Hair follicular keratinocyte (primary cell): ENCODE measurements at places on chromosomes 1 and 21. TPM values are rescaled to one million over a fixed set of nuclear protein-coding genes. Genes with fewer than 3 reads are reported as not detected.

The ADSS2 gene
- total RNA-seq, result 39.4 and 42.6 TPM in 2 replicates

The GNL2 gene
- total RNA-seq, result 38.6 and 69.4 TPM in 2 replicates

The ATP1A4 gene
- not detected in 2 replicates for total RNA-seq

The ZNF648 gene
- total RNA-seq, result not detected in 2 replicates

The TTC39A gene
- total RNA-seq, result 0.78 and 3.2 TPM in 2 replicates

The MFSD2A gene
- total RNA-seq, result 49.1 and 67.8 TPM in 2 replicates

The COL11A1 gene
- total RNA-seq, result 6.1 and 12.1 TPM in 2 replicates

The C1QA gene
- not detected in 2 replicates for total RNA-seq

The CD244 gene
- total RNA-seq, result not detected in 2 replicates

The GLMP gene
- 39.4 and 40.7 TPM in 2 replicates for total RNA-seq

The RORC gene
- 0.16 TPM in 1 of 2 replicates, not detected in the other for total RNA-seq

The ELAPOR1 gene
- 0.16 TPM in 1 of 2 replicates, not detected in the other for total RNA-seq

The TNFRSF18 gene
- total RNA-seq, result not detected in 2 replicates

The OPTC gene
- not detected in 2 replicates for total RNA-seq

The CYP4X1 gene
- total RNA-seq, result not detected in 2 replicates

The IFNAR1 gene
- total RNA-seq, result 9.4 and 14.3 TPM in 2 replicates

The F13B gene
- not detected in 2 replicates for total RNA-seq

The ADORA3 gene
- total RNA-seq, result not detected in 2 replicates

The AK5 gene
- 0.86 and 4.3 TPM in 2 replicates for total RNA-seq

The HFM1 gene
- not detected in 2 replicates for total RNA-seq

The ZMPSTE24 gene
- 36.5 and 42.6 TPM in 2 replicates for total RNA-seq

The GUK1 gene
- total RNA-seq, result 477 and 499 TPM in 2 replicates

The OTUD7B gene
- total RNA-seq, result 6.4 and 7.5 TPM in 2 replicates

The PLCH2 gene
- 99.9 and 124 TPM in 2 replicates for total RNA-seq

The SMPDL3B gene
- total RNA-seq, result 0.91 and 1.4 TPM in 2 replicates

The ERRFI1 gene
- 53.1 and 148 TPM in 2 replicates for total RNA-seq

The C1QC gene
- total RNA-seq, result not detected in 2 replicates

The FAM163A gene
- not detected in 2 replicates for total RNA-seq

The DYRK3 gene
- total RNA-seq, result 27.1 and 27.3 TPM in 2 replicates

The RSPH1 gene
- 1.3 TPM in 1 of 2 replicates, not detected in the other for total RNA-seq

The LYSMD1 gene
- total RNA-seq, result 6.0 and 6.5 TPM in 2 replicates

The ADAMTS1 gene
- total RNA-seq, result 9.9 and 13.7 TPM in 2 replicates

The KIAA1614 gene
- 1.3 and 3.4 TPM in 2 replicates for total RNA-seq

The NBPF10 gene
- total RNA-seq, result 0.49 and 0.70 TPM in 2 replicates

The CAMK2N1 gene
- 18.5 and 26.4 TPM in 2 replicates for total RNA-seq

The ADORA1 gene
- total RNA-seq, result 0.31 TPM in 1 of 2 replicates, not detected in the other

The MR1 gene
- total RNA-seq, result 17.0 and 22.5 TPM in 2 replicates

The SPATA45 gene
- total RNA-seq, result not detected in 2 replicates

The FALEC gene
- not detected in 2 replicates for total RNA-seq

The SELENON gene
- 26.2 and 34.3 TPM in 2 replicates for total RNA-seq

The OR2T29 gene
- not detected in 2 replicates for total RNA-seq

The KCNK2 gene
- 0.46 TPM in 1 of 2 replicates, not detected in the other for total RNA-seq
